ENCODE measurements at places on chromosomes 11 and 22. TPM values are rescaled to one million over a fixed set of nuclear protein-coding genes. Genes with fewer than 3 reads are reported as not detected.
A peak's percentile ranks its signal among the peaks of the same experiment; 100 is the strongest.

Gene OR8G5
- total RNA-seq: not detected

Gene IGLL1
- total RNA-seq: not detected

Gene RASD2
- 0.13 TPM for total RNA-seq

Gene ESAM
- total RNA-seq: not detected

Gene OR2D3
- total RNA-seq: not detected

Gene OR52N5
- not detected for total RNA-seq

Gene ARHGAP42
- 4.5 TPM for total RNA-seq

Gene TRIM21
- total RNA-seq: 12.5 TPM

Gene IGSF22
- total RNA-seq: 1.4 TPM

DNA sequence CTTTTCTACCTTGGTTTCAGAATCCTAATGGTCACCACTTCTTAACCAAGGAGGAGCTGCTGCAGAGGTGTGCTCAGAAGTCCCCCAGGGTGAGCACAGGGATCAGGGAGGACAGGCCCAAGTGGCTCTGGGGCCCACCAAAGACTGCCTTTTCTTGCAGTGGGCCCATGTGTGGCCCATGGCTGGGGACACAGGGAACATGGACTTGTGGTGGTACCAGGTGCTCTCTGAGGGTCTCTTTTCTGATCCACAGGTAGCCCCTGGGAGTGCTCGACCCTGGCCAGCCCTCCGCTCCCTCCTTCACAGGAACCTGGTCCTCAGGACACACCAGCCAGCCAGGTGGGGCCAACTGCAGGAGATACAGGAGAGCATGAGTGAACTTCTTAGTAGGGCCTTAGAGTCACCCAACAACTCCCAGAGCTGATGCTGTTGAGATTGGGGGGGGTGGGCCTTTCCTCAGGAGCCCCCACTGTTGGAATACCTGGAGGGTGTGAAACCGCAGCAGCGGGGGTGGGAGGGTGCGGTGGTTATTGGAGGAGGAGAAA is 2.0 kb downstream of the MUS81 start:
- DNase-seq: no peak

DNA sequence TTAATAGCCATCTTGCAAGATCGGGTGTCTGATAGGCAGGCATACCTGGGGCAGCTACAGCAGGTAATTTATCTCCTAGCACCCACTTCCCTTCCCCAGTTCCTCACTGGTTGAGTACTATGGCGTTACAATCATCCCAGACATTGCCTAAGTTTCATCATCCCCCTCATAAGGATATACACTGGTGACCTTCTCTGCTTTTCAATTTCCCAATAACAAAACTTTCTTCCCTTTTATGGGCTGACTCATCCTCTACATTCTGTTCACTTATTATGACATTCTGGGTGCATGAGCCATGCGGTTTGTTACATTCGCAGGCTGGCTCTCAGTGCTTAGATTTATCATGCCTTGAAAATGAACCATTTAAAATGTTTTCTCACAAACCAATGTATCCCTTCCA is 5.0 kb upstream of the MRPL11 start:
- peak; percentile 52 for DNase-seq

- DNase-seq: peak; percentile 13
Observed at GRCh38 chr11:112085822-112086421, 634 bp downstream of the TIMM8B start.

DNA sequence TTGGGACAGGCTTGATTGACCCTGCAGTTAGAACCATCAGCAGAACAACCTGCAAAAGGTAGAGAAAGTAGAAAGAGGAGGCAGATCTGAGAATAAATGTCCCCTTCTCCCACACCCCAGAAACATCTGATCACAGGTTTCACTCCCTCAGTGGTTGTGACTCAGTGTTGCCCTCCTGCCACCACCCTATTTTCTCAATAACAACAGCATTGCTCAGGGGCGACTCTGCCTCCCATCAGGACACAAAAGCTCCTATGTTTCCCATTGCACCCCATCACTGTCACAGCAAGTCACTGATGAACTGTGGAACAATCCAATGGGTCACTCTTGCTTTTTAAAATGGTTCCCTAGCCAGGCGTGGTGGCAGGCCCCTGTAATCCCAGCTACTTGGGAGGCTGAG is 110.2 kb downstream of the RASSF10 start:
- peak; percentile 79 for DNase-seq

- no peak for DNase-seq
Observed at GRCh38 chr22:48474881-48475280, 1352.8 kb downstream of the BRD1 start.

DNA sequence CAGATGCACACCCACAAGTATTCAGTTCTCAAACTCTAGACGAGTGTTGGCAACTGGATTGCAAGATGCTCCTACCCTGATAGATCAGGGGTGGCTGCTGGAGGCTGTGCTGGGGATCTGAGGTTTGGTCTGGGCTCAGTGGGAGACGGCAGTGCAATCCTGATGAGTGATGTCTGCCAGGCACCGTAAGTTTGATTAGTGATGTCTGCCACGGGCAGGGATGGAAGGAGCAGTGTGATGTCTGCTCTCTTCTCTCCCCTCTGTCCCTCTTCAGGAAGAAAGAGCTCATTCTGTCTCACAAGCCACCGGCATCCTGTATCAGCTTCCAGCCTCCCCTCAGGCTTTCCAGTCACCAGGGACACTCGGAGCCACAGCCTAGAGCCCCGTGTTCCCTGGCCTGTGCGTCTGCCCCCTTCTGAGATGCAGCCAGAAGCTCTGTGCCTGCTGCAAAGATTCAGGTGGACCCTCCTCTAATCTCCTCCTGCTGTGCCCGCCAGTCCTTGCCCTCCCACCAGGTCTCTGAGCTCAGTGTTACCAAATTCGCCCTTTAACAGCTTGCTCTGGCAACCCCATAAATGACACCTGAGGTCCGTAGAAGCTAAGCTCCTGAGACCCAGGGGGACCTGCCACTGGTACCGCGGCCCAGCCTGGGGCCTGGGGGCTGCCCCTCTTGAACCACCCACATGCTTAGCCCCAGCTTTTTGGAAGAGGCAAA is 19.9 kb downstream of the TP53I11 start:
- no peak for DNase-seq

- DNase-seq: no peak
Observed at GRCh38 chr22:46158283-46158682, 8.0 kb downstream of the PPARA start.

GRCh38 chr11:9568161-9568853 is 5.2 kb upstream of the WEE1 start:
- no peak for DNase-seq

- DNase-seq: no peak
Observed at GRCh38 chr22:44111562-44112155, 69.1 kb upstream of the PARVG start.

GRCh38 chr11:126186708-126187529 is 24.5 kb downstream of the RPUSD4 start:
- no peak for DNase-seq

- DNase-seq: no peak
Observed at GRCh38 chr11:83456566-83456965, 170.4 kb upstream of the CCDC90B start.

DNA sequence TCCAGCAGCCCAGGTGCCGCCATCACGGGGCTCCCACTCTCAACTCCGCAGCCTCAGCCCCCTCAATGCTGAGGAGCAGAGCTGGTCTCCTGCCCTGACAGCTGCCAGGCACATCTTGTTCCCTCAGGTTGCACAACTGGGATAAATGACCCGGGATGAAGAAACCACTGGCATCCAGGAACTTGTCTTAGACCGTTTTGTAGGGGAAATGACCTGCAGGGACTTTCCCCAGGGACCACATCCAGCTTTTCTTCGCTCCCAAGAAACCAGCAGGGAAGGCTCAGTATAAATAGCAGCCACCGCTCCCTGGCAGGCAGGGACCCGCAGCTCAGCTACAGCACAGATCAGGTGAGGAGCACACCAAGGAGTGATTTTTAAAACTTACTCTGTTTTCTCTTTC is at the start of gene SAA1:
Gene SAA1, plus strand, starts transcription at position 316 of the 400 bp plus-strand sequence. CDS start 624 bp downstream, outside the sequence.
- peak; percentile 74 for DNase-seq

- no peak for DNase-seq
Observed at GRCh38 chr22:29765905-29766631, 739 bp downstream of the ZMAT5 start.

DNA sequence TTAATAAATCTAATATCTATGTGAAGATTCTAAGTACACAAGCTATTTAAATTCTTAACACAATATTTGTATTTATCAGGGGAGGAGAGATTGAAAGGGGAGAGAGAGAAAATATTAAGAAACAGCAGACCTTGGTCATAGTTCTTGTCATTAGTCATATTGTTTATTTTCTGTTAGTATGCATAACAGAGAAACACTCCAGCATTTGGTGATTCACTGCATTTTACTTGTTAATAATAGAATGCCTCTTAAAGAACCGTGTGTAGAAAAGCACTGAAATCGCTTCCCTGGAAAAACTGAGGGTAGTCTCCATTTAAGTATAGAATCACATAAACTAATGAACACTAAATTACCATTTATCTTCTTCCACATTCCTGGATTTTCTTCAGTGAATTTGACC is 122.7 kb upstream of the TRPC6 start:
- peak; percentile 93 for DNase-seq

- no peak for DNase-seq
Observed at GRCh38 chr11:110286298-110287040, 9.9 kb downstream of the RDX start.

DNA sequence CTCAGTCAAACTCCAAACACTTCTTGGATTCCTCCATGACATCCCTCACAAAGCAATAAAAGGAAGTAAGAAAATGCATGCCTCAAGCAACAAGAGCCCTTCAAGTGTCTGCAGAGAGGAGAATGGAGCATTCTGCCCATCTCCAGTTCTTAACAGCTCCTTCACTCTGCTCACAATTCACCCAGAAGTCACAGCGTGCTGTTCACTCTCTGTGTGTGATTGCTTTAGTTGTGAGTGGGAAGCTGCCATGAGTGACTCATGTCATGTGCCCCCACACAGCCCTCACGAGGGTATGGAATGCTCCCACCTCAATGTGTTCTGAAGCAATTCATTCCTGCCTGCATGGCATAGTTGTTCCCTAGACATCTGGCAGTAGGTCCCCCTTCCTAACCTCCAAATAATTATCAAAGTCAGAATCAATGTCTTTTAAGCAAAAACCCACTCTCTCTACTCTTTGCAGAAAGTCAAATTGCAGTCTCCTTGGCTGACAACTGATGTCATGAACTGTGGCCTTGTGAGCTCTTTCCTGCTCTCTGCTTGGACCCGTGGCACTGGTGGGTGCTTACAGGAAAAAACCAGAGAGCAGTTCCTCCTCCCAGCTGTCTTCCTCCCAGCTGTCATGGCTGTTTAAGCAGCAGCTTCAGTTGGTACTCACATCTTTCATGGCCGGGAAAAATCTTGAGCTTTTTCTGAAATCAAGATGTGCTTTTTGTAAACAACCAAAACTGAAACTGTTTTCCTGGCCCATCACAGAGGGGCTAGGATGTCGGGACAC is 112.1 kb upstream of the SPON1 start:
- no peak for DNase-seq

- DNase-seq: no peak
Observed at GRCh38 chr11:97107604-97108003, 717.8 kb downstream of the JRKL start.

DNA sequence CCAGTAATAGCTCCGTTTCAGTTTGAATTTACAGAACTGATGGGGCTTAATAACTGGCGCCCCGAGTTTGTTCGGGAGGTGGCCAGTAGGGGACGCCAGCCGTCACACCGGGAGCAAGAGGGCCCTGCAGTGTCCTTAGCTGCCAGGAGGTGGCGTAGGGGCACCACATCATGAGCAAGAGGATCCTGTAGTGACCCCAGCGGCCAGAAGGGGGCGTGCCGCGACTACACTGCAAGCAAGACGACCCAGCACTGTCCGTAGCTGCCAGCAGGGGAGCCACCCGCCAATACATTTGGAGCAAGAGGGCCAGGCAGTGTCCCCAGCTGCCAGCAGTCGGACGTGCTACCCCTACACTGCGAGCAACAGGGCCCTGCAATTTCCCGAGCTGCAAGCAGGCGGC is 663.7 kb upstream of the B3GAT1 start:
- peak; percentile 9 for DNase-seq

- no peak for DNase-seq
Observed at GRCh38 chr22:47622541-47622940, 860.1 kb downstream of the TBC1D22A start.

DNA sequence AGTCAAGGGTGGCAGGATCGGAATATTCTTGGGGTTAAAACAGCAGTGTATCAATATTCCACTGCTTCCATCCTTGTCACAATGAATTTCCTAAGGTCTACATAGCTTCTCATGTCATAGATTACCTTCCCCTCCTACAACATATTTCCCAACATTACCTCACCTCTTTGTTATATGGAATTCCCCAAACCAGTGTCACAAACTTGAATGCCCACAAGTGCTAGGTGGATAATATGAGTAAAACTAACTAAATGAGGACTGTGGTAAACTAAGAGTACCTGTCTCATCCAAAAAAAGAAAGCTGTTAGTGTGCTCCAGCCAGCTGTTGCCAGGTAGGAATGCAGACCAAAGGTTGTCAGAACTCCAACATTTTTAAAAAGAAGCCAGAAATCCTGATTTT is 17.0 kb upstream of the NUCB2 start:
- DNase-seq: peak; percentile 76

DNA sequence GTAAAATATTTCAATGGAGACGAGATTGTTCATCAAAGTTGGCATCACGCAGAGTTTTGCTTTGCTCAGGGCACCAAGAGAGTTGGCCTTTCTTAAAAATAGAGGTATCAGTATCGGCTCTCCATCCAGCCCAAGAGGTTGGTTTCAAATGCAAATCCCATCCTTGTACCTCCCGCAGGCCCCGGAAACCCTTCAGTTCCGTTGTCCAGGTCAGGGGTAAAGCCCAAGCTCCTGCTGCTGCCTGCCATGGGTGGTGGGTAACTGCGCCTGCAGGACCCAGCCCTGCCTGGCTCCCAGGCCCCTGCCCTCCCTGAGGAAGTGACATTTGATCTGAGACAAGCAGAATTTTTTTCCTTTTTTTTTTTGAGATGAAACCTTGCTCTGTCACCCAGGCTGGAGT is 49.3 kb upstream of the RTL6 start:
- DNase-seq: no peak

GRCh38 chr11:69446108-69446507 is 35.4 kb upstream of the LINC01488 start:
- no peak for DNase-seq

DNA sequence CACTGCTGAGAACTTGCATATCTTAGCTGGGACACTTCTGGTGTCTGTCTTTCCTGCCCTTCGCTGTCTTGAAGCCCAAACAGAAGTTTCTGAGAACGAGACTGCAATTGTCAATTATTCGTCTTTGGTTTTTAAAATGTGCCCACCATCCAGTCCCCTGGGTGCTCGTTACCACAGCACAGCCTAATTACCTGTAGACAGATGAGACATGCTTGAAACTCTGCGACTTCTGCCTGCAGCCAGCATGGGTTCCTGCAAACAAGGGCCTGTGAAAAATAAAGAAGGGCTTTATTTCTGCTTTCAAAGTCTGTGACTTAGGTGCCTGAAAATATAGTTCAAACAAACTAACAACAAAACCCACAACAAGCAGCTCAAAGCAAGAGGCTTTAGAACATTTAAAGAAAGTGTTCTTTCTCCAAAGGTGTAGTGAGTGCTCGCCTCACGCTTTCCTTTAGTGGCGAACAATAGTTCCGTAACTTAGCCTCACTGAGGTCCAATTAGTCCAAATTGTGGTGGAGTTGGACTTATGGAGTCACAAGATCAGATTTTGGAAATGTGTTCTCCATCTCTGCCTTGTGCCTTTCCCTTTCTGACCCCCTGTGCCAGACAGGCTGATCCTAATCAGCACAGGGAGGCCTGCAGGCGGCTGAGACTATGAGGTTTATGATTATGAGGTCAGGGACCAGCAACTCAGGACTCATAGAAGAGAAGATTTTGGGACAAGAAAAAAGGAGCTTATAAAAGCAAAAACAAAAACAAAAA is 20.4 kb upstream of the GRAMD1B start:
- DNase-seq: no peak

All from bronchial epithelial cell (primary cell).